ENCODE measurements at places on chromosomes 12 and 14.

DNA sequence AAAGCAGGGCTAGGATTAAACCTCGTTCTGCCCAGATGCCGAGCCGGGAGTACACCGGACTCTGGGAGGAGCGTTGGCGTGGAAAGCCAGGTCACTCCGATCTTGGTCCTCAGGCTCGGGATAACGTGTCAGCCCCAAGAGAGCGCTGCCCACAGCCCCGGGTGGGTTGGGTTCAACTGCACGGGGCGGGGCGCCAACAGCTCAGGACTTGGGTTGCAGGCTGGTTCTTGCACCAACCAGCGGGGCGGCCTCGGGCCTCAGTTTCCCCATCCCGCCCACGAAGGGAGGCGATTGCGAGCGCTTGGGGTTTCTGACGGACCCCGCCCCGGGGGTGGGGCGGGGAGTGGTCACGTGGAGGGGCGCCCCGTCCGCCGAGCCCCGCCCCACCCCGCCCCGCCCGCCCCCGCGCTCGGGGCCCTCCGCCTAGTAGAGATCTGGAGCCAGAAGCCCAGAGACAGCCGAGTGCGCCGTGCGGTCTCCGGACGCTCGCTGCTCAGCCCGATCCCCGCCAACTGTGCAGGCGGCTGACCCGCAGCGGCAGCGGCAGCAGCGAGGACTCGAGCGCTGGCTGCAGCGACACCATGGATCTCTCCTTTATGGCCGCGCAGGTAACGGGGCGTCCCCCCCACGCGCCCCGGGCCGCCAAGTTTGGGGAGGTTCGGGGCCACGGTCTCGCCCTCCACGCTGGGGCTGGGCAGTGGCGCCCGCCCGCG lies at the start of gene C14orf132:
TSS of gene C14orf132 (plus strand) at position 443 of the 713 bp plus-strand sequence. CDS start at position 582, 139 bp downstream.
- DNase-seq: peak; percentile 49

- DNase-seq: no peak
Observed at GRCh38 chr14:75198291-75198933, 22.0 kb upstream of the TMED10 start.

GRCh38 chr12:54377007-54377406 lies 7.5 kb downstream of the ZNF385A start:
- no peak for DNase-seq

DNA sequence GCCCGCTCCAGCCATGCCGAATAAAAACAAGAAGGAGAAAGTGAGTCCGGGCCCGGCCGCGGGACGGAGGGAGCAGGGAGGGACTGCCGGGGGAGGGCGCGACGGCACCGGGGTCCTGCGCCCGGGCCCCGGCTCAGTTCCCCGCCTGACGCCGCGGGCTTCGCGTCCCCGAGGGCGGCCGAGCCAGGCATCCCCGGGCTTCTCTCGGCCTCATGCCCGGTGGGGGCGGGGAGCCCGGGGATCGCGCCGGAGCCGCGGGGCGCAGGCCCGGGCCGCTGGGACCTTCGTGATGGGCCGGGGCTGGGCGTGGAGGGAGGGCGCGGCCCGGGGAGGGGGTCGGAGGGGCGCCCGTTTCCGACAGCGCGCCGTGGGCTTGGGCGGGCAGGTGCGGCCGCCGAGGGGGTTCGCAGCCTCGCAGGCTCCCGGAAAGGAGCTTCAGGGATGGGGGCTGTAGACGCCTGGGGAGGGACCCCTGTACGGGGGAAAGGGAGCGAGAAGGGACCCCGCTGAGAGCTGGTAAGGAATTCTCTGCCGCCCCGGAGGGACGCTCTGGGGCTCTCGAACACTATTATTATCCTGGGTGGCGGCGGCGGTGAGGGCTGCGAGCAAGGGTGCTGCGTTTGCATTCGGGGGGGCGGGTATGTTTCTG lies 496 bp downstream of the PPP2R5C start:
- no peak for DNase-seq

DNA sequence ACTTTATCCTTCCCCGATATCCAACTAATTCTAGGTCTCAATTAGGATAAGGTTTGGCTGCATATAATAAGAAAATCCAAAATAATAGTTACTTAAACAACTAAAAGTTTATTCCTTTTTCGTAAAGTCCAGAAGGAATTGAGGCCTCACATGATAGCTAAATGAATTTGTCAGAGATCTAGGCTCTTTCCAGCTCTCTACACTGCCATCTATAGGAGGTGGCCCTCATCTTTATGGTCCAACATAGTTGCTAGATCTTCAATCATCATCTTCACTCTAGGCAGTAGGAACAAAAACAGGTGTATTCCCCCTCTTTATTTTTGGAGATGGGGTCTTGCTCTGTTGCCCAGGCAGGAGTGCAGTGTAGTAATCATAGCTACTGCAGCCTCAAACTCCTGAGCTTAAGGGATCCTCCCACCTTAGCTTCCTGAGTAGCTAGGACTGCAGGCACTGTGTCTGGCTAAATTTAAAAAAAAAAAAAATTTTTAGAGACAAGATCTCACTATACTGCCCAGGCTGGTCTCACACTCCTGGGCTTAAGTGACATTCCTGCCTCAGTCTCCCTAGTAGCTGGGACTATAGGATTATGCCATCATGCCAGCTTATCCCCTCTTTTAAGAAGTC lies 46.5 kb upstream of the SAV1 start:
- peak; percentile 44 for DNase-seq

All from foreskin melanocyte (primary cell).